Stimulated activated CD4-positive, alpha-beta T cell treated with anti-CD3 and anti-CD28 coated beads, Interleukin-12 subunit alpha, Interleukin-12 subunit beta, amount 100 ng/mL, for 24 hours (primary cell): ENCODE measurements at places on chromosomes 7 and 10.

DNA sequence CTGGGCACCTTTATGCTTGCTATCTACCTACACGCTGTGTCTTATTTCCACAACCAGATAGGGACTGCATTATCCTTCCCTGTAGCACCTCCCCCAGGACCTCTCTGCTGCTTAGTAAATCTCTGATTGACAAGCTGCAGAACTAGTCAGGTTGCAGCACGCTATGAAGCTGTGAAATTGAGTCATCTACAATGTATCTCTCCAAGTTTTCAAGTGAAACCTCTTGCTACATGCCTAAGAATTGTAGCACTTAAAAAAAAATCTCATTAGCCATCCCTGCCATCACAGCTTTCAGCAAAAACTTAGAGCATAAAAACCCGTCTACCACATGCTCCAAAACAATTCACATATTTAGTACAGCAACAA is 69.7 kb upstream of the FGFR2 start:
- no peak for DNase-seq

GRCh38 chr10:130360826-130361311 is 224.7 kb downstream of the GLRX3 start:
- no peak for DNase-seq

GRCh38 chr10:126001576-126001975 is 105.2 kb downstream of the FANK1 start:
- DNase-seq = no peak

DNA sequence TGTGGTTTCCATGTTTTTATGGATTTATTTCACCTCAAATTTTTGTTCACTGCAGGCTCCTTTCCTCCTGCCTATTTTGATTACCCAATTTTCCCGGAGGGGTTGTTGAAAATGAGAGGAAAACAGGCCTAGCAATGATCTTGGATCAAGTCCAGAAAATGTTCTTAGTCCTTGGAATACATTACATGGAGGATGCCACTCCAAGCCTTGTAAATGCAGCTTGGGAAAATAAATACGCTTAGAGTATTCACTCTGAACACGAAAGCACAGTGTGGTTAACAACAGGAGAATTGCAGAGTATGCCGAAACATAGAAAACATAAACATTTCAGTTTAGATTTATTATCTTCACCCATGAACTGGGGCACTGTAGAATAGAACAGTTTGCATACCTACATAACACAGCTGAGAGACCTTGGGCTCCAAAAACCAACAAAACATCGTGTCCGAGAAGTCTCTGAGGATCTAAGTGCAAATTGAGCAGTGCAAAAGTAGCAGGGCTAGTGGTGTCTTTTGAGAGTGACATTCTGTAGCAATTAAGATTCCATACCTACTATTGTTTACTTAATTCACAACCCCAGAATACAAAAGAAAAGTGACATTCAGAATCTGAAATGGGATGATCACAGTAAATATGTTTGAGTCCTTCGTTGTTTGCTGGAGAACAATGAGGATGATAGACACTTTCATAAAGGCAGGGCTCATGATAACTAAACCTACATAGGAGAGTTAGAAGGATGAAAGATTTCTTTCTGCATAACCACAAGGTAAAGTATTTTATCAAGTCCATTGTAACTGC is 7.6 kb upstream of the CD36 start:
- no peak for DNase-seq

- no peak for DNase-seq
These were observed 588.0 kb downstream of the NRG3 start for GRCh38 chr10:82462910-82463551.

- DNase-seq = no peak
These were observed 55.7 kb downstream of the LYZL2 start for GRCh38 chr10:30573721-30574431.

- DNase-seq = no peak
These were observed 30.8 kb upstream of the VSIR start for GRCh38 chr10:71804077-71804476.

GRCh38 chr10:49844775-49845595 is 82.9 kb upstream of the OGDHL start:
- DNase-seq = no peak

DNA sequence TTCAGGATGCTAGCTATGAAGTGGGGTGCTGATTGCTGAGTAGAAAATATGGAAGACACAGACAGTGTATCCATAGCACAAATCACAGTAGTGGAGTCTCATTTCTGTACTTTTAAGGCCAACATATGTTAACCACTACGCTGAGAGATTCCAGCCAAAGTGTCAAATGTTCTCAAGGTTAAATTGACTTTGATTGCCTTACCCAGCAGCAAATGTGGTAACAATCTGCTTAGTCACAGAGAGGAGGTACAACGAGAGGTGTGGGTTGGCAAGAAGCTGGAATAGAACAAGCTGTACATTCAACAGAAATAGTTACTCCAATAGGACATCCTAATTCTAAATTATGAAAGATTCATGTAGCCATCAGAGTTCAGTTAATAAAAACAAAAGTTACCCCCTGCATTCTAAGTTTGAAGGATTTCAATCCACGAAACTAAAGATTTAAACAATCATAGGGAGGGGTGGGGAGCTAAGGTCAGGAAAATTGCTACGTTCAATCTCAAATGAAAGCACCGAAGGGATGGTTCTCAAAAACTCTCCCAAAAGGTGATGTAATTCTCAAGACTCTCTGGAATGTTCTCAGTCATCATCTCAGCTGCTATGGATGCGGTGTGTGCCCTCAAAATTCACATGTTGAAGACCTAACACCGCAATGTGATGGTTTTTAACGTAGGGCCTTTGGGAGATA is 137.0 kb downstream of the ETV1 start:
- DNase-seq = no peak

- no peak for DNase-seq
These were observed 88.9 kb upstream of the LRRC4 start for GRCh38 chr7:128120116-128120515.

- DNase-seq = no peak
These were observed 336.4 kb upstream of the HGF start for GRCh38 chr7:82106201-82106600.

- DNase-seq = no peak
These were observed 145.3 kb downstream of the MAGI2 start for GRCh38 chr7:79308192-79308591.

- DNase-seq = no peak
These were observed 7.6 kb upstream of the ADCYAP1R1 start for GRCh38 chr7:31044529-31044928.

DNA sequence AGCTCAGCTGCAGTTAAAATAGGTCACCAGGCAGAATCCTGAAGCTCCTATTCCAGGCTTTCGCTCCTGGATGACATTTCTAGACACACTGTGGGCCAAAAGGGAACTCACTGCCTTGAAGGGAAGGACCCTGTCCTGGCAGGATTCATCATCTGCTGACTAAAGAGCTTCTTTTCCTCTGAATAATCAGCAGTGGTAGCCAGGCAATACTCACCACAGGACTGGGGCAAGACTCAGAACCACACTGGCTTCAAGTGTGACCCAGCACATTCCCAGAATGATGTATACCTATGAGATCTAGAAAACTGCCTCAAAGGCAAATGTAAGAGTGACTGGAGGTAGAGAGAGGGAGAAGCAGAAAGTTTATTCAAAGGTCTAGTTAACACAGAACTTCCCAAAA is 29.5 kb upstream of the EBF3 start:
- no peak for DNase-seq

- DNase-seq = no peak
These were observed 229.7 kb downstream of the CSTF2T start for GRCh38 chr10:51469686-51470085.

DNA sequence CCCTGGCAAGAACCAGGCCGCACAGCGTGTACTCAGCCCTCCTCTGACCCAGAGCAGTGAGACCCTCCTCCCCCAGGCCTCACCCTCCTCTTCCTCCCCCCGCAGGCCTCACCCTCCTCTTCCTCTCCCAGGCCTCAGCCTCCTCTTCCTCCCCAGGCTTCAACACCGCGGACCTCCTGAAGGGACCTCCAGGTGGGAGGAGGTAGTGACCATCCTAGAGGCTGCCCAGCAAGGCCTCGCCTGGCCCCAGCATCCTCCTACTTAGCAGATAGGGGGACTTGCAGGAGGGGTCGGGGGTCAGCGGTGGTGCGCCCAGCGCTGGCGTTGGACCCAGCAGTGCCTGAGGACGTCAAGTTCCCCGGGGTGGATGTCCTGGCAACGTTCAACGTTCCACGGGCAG is 270.8 kb downstream of the ELFN1 start:
- no peak for DNase-seq

- no peak for DNase-seq
These were observed 27.9 kb downstream of the C7orf25 start for GRCh38 chr7:42883950-42884349.

DNA sequence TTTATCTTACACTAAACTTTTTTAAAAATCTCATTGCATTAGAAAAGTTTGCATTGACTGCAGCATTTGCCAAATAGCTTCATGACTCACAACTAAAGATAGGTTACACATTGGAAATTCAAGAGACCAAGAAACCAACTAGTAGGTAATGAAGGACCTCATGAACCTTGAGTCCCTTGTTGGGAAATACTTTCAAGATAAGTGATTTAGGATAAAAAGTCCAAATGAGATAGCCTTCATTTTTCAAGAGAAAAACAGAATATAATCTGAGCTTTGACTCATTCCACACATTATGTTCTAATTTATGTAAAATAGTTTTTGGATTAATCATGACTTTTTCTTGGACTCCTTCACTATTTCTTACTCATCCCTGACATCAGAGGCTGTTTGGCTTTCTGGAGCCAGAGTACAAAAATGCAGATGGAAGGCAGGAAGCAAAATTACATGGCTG is 13.1 kb upstream of the LIPF start:
- DNase-seq = no peak
